Uterus (tissue), 4 donors: ENCODE measurements at places on chromosomes 7 and 10. TPM values are rescaled to one million over a fixed set of nuclear protein-coding genes. Genes with fewer than 3 reads are reported as not detected.
A peak's percentile ranks its signal among the peaks of the same experiment; 100 is the strongest.

MBL2 gene
- total RNA-seq, result not detected

ACTL6B gene
- not detected for total RNA-seq

C10orf67 gene
- total RNA-seq, result 0.21 TPM

XRCC2 gene
- total RNA-seq, result 0.37 TPM

CTAGE4 gene
- total RNA-seq, result 7.2 TPM

PNLIP gene
- not detected for total RNA-seq

GCK gene
- not detected for total RNA-seq

HUS1 gene
- total RNA-seq, result 40.3 TPM

FAM241B gene
- not detected for total RNA-seq

FGL2 gene
- total RNA-seq, result 69.3 TPM

ST7 gene
- total RNA-seq, result 33.1 TPM

PIK3CG gene
- total RNA-seq, result 8.7 TPM

AKR1C3 gene
- 35.6 TPM for total RNA-seq

MMP21 gene
- total RNA-seq, result not detected

DNA sequence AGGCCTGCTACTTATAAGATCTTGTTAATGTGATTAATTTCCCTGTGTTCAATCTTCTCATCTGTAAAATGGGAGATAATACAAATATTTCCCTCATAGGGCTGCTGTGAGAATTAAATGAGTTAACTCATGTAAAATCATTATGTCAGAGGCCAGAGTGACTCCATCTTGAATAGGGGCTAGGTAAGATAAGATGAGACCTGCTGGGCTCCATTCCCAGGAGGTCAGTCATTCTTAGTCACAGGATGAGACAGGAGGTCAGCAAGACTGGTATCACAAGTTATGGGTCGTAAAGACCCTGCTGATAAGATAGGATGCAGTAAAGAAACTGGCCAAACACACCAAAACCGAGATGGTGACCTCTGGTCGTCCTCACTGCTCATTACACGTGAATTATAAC lies 200.7 kb downstream of the CYP26A1 start:
- no peak for DNase-seq

GRCh38 chr10:68880181-68880580 lies 20.9 kb upstream of the DDX50 start:
- DNase-seq, result no peak

DNA sequence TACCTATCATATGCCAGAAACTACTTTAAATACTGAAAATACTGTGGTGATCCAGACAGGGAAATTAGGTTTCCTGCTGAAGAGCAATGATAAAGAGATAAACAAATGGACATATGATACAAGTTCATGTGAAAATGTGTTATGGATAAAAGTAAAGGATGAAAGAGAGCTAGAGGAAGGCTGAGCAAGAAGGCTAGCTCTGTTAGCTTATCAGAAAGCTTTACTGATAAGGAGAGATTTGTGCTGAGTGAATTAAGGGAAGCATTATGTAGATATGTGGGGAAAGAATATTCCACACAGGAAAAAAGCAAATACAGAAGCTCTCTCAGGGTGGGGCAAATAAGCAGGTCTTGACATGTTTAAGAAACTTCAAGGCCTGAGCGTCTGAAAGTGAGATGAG lies 308.4 kb downstream of the HDAC9 start:
- no peak for DNase-seq

- DNase-seq, result peak; percentile 81
Measured at GRCh38 chr7:139588632-139589031, 65.1 kb downstream of the CLEC2L start.

GRCh38 chr10:60820093-60820754 lies 41.9 kb downstream of the CDK1 start:
- no peak for DNase-seq

DNA sequence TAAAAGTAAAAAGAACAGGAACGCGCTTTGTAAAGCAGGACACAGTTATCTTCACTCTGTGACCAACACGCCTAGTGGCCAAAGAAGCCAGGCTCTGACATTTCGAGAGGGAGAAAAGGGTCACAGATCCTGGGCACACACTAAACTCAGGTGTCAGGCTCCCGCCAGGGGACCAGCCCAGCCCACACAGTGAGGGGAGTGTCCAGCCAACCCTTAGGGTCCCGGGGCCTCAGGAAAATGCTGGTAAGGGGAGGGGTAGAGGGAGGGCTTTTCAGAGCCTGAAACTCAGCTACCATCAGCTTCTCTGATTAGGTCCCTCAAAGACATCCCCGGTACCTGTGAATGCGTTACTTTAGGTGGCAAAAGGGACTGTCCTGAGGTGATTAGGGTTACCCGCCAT lies 16.6 kb downstream of the ANXA11 start:
- DNase-seq, result no peak

DNA sequence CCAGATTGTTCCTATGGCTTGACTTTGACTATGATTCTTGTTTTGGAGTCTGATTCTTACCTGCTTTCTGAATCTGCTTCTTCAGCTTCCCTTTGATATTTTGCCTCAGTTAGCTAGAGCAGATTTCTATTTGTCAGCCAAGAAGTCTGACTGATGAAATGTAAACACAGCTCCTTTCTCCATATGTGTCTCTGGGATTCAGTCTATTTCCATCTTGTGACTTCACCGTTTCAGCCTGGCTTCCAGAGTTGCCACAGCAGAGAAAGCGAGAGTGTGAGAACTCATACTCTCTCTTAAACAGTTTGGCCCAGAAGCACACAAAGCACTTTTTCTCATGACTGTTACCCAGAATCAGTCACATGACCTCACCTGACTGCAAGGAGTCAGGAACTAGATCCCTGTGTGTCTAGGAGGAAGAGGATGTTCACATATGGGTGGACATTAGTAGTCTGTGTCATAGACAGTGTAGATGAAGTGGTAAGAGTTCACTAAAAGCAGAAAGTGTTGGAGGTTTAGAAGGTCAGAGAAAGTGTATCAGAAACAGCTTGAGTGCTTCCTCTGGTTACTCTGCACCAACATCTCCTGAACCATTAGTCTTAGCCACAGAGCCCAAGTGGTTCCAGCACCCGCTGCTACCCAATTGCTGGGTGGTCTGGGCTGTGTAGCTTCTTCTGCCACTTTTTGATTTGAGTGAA lies 103.4 kb upstream of the CDK6 start:
- DNase-seq, result no peak

DNA sequence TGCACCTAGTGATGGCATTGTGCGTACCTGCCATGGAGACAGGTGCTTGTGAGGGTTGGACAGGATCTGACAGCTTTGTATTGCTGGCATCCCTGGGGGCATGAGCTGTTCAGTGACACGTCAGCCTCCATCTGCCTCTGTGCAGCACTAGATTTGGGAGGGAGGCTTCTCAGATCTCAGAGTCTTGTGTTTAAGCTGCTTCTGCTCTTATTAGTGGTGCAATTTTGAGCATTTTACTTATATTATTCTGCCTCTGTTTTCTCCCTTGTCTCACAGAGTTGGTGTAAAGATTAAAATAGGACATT lies 5.1 kb downstream of the ARHGAP22 start:
- DNase-seq, result no peak

DNA sequence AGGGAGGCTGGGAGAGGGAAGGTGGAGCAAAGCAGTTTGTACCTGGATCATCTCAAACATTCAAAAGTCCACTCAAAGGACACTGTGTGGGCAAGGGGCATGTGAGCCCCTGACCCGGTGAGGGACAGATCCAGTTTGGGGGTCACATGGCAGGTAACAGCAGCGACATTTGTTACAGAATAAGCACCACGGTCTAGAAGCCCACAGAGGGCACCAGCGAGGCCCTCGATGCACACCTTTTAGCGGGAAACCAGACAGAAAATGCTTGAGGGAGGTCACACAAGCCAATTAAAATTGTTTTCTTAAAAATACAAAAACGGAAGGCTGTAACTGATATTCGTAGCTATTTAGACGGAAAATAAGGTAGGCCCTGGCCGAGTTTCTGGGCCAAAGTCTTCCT lies 144.4 kb downstream of the ZMYND11 start:
- no peak for DNase-seq

DNA sequence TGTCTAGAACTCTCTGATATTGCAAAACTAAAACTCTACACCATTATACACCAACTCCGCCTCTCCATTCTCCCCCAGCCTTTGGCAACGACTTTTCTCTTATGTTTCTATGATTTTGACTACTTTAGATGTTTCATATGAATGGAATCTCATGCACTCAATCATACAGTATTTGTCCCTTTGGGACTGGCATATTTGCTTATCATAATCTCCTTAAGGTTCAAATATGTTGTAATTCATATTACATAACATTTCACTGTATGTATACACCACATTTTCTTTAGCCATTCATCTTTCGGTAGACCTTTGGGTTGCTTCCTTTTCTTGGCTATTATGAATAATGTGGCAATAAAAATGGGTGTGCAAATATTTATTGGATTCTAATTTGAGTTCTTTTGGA lies 164.4 kb downstream of the ARL4A start:
- no peak for DNase-seq

GRCh38 chr10:12501324-12501723 lies 152.0 kb downstream of the CAMK1D start:
- DNase-seq, result no peak

- peak; percentile 23 for DNase-seq
Measured at GRCh38 chr7:136303162-136303561, 326.0 kb upstream of the MTPN start.

DNA sequence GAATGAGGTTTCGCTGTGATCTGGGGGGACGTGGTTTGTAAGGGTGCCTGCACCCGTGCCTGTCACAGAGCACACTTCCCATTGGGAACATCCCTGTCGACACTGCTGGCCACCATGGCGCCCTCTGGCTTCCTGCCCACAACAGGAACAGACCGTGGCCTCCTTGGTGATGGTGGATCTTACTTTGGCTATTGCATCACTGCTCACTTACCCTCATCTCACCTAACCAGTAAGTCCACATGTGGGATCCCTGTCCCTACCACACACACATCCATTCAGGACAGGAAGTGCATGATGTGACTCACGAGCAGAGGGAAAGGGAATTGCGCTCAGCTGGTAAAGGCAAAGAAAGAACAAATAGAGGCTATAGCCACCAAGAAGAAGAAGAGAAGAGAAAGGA lies 26.2 kb upstream of the SEC61G start:
- DNase-seq, result no peak

- DNase-seq, result peak; percentile 62
Measured at GRCh38 chr7:131071786-131072504, 255.7 kb upstream of the MKLN1 start.

- DNase-seq, result no peak
Measured at GRCh38 chr10:72730479-72730878, 38.5 kb downstream of the MCU start.

DNA sequence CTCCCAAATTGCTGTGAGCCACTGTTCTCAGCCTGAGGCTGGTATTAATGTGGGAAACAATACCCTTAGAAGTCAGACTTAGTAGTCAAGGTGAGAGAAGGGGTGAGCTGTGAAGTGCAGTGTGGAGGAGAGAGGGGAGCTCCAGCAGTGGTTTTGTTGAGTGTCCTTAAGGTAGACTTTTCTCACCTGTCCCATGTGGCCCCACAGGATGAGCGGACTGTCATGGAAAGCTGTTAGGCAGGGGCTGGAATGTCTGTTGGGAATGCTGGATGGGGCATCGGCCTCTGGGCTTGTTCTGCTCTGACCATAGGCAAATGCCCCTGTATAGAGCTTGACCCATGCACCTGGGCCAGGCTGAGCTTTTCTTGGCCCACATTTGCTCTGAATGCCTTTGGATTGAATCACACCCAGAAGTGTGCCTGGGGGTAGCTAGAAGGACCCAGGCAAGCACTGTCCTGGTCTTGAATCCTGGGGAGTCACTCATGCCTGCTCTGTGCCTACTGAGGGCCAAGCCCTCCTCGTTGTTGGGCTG lies 36.3 kb upstream of the SH2D4B start:
- no peak for DNase-seq

DNA sequence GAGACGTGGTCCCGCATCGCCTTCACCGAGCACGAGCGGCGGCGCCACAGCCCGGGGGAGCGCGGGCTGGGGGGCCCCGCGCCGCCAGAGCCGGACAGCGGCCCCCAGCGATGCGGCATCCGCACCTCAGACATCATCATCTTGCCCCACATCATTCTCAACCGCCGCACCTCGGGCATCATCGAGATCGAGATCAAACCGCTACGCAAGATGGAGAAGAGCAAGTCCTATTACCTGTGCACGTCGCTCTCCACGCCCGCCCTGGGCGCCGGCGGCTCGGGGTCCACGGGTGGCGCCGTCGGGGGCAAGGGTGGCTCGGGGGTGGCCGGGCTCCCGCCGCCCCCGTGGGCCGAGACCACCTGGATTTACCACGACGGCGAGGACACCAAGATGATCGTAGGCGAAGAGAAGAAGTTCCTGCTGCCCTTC lies 737 bp downstream of the CNNM2 start:
- DNase-seq, result peak; percentile 28

DNA sequence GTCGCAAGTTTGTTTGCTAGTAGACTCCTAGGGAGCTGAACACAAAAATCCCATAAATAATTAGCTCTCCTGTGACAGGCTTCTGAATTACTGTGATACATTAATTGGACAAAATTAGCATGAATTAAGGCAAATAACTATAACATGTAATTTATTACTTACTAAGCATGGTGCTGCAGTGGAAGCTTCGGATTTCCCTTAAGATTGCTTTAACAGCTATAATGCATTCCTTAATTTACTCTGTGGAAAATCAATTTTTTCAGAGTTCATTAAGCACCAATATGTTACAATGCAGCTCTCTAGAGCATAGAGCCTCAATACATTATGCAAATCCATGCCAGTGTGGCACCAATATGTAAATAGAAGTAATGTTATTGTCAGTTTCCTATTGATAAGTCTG lies 201.5 kb downstream of the MDFIC start:
- no peak for DNase-seq

DNA sequence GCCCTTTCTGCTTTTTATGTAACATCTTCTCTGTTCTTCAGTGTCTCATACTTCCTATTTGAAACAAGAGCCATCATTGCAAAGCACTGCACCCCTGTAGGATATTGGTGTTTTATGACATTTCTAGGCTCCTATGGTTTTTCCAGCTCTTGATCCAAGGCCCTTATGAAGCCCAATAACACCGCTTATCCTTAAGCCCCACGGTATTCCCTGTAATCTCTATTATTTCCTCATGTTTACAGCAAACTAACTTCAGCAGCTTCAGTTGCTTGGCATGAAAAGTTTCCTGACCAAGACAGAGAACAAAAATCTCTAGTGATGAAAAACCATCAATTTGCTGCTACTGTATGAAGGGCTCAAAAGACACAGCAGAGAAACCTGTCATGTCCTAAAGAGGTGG lies 34.1 kb upstream of the TES start:
- DNase-seq, result no peak

DNA sequence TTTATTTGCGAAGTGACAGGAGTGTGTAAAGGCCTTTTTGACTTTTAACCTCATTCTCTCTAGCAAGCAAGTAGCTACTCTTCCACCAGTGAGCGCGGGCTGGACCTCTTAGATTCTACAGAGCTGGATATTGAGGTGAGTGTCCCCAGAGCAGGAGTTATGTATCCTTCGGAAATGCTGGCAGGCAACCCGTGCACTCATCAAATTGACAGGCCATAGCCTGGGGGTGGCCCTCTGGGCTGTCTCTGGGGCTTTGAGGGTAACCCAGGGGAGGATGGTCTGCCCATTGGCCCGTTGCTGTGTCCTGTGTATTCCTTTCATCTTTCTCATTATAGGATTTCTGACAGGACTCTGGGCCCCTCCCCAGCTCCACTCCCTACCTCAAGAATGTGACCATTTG lies 6.1 kb upstream of the PVRIG start:
- no peak for DNase-seq
